WTC11 (cell line): ENCODE measurements at places on chromosomes 12 and 14. TPM values are rescaled to one million over a fixed set of nuclear protein-coding genes. Genes with fewer than 3 reads are reported as not detected.
A peak's percentile ranks its signal among the peaks of the same experiment; 100 is the strongest.

- peaks cover 11% of the 10 kb centered on the region for H3K36me3 ChIP-seq
- H3K4me3 ChIP-seq = no peak overlapping the region
- H3K27me3 ChIP-seq = peaks cover 8% of the 10 kb centered on the region
- peaks cover 37% of the 10 kb centered on the region for H3K4me1 ChIP-seq
- DNase-seq = no peak
Observed at GRCh38 chr12:122082621-122083356, 4.2 kb downstream of the MLXIP start.

DNA sequence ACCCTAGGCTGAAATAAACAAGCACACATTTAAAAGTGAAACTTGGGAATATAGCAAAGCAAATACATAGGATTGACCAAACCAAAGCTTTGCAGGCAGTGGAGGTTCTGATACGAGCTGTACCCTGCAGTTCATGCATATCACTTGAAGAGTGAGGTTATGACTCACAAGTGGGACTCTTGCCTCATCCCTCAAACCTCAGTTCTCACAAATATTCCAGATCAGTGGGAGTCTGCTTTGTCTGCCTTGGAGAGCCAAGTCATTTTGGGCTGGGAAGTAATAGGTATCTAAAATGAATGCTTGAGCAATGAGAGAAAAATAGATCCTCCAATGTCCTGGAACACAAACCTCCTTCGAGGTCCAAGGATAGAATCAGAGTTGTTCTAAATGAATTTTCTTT, 116.4 kb downstream of the LRIG3 start:
- DNase-seq = no peak
- H3K4me3 ChIP-seq = no peak overlapping the region
- no peaks in the 10 kb centered on the region; the same call in 1 of the 2 replicates for H3K27me3 ChIP-seq
- no peaks in the 10 kb centered on the region for H3K36me3 ChIP-seq
- H3K27ac ChIP-seq = no peak overlapping the region

- no peak for DNase-seq
- H3K27me3 ChIP-seq = peaks cover 73% of the 10 kb centered on the region
- no peaks in the 10 kb centered on the region for H3K36me3 ChIP-seq
- H3K4me1 ChIP-seq = peaks cover 21% of the 10 kb centered on the region
Observed at GRCh38 chr12:47899466-47899865, 5.3 kb downstream of the VDR start.

- no peak overlapping the region for H3K27ac ChIP-seq
- H3K36me3 ChIP-seq = no peaks in the 10 kb centered on the region
- H3K4me1 ChIP-seq = no peaks in the 10 kb centered on the region
- H3K27me3 ChIP-seq = no peaks in the 10 kb centered on the region
Observed at GRCh38 chr12:1272142-1272541, 281.1 kb downstream of the ERC1 start.

DNA sequence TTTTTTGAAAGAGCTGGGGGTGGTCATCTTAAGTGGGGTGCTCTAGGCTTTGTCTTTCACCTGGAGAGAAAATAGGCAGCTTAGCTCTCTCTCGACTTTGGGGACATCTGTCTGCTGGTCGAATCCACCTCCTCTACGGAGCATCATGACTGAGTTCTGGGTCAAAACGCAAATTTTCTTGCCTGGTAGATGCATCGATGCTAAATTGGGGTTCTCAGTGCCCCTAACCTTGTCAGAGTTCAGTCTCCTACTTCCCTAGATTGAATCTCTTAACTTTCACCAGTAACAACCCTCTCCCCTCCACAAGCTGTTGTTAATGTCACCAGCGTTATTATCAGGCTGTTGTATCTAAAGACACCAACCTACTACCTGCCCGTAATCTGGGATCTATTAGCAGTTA, 682 bp downstream of the FLRT2 start:
- H3K36me3 ChIP-seq = no peaks in the 10 kb centered on the region
- peaks cover 60% of the 10 kb centered on the region for H3K4me1 ChIP-seq
- H3K27me3 ChIP-seq = peaks cover 76% of the 10 kb centered on the region
- peak overlapping the region; percentile 91 for H3K4me3 ChIP-seq

DNA sequence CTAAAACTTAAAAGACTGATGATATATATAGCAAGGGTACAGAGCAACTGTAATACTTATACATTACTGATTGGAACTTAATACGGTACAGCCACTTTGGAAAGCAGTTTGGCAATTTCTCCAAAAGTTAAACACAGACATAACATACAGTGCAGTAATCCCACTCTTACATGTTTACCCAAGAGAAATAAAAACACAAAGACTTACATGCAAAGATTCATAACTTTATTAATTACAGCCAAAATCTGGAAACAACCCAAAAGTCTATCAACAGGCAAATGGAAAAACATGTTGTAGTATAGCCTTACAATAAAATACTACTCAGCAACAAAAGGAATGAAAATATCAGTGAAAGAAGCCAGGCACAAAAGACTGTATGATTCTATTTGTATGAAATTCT, 84.6 kb downstream of the GARIN6 start:
- H3K27me3 ChIP-seq = no peaks in the 10 kb centered on the region
- DNase-seq = no peak
- peaks cover 4% of the 10 kb centered on the region; the same call in 1 of the 2 replicates for H3K4me1 ChIP-seq
- peaks cover 2% of the 10 kb centered on the region; the same call in 1 of the 2 replicates for H3K36me3 ChIP-seq
- H3K4me3 ChIP-seq = no peak overlapping the region

DNA sequence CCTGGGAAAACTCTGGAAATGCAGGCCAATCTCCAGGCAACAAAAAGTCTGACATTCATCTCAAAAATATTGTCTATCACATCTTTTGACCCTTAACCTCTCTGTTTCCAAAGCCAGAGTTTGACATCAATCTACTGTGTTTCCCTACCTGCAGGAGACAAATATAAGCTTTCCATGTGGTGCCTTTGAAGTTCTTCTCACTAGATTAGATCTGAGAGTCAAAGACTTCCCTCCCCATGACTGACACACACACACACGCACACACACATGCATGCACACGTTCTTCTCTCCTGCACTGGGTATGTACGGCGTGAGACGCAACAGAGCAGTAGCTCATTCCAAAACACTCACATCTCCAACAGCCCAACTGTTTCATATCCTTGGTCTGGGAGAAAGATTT, 8.1 kb upstream of the ITPR2 start:
- H3K27me3 ChIP-seq = peaks cover 4% of the 10 kb centered on the region; the same call in 1 of the 2 replicates
- no peaks in the 10 kb centered on the region for H3K4me1 ChIP-seq
- no peak overlapping the region for H3K27ac ChIP-seq
- no peak overlapping the region for H3K4me3 ChIP-seq

- DNase-seq = peak; percentile 45
- no peaks in the 10 kb centered on the region for H3K27me3 ChIP-seq
- H3K36me3 ChIP-seq = no peaks in the 10 kb centered on the region
- peaks cover 74% of the 10 kb centered on the region for H3K4me1 ChIP-seq
- H3K27ac ChIP-seq = peak overlapping the region; percentile 97
- peak overlapping the region; percentile 33 for H3K4me3 ChIP-seq
Observed at GRCh38 chr12:11812586-11813437, 163.3 kb downstream of the ETV6 start.

- DNase-seq = no peak
- no peak overlapping the region for H3K27ac ChIP-seq
- no peak overlapping the region for H3K4me3 ChIP-seq
- peaks cover 27% of the 10 kb centered on the region for H3K4me1 ChIP-seq
- H3K27me3 ChIP-seq = no peaks in the 10 kb centered on the region
Observed at GRCh38 chr12:84764001-84764400, 148.6 kb downstream of the SLC6A15 start.

DNA sequence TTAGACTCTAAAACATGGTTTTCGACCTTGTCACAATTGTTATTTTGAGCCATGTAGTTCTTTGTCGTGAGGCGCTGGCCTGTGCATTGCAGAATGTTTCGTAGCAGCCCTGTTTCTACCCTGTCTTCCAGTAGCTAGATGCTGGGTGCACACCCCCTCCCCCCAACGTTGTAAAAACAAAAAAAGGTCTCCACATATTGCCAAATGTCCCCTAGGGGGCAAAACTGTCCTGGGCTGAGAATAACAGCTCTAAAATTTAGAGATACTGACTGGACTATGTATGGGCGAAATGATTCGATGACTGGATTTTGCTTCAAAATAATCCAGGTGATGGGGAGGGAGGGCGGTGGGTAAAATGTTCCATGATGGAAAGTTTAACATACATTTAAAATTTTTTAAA, 126.1 kb upstream of the FUT8 start:
- peaks cover 34% of the 10 kb centered on the region for H3K4me1 ChIP-seq
- H3K27me3 ChIP-seq = peaks cover 5% of the 10 kb centered on the region
- no peak overlapping the region for H3K27ac ChIP-seq

- no peak overlapping the region for H3K27ac ChIP-seq
- DNase-seq = no peak
- no peak overlapping the region for H3K4me3 ChIP-seq
- H3K36me3 ChIP-seq = no peaks in the 10 kb centered on the region
Observed at GRCh38 chr14:38409071-38409705, 153.3 kb upstream of the CLEC14A start.

- DNase-seq = no peak
- H3K27me3 ChIP-seq = no peaks in the 10 kb centered on the region
- peaks cover 11% of the 10 kb centered on the region for H3K36me3 ChIP-seq
- H3K4me3 ChIP-seq = no peak overlapping the region
- no peak overlapping the region for H3K27ac ChIP-seq
Observed at GRCh38 chr14:34423445-34423844, 38.6 kb downstream of the SPTSSA start.

DNA sequence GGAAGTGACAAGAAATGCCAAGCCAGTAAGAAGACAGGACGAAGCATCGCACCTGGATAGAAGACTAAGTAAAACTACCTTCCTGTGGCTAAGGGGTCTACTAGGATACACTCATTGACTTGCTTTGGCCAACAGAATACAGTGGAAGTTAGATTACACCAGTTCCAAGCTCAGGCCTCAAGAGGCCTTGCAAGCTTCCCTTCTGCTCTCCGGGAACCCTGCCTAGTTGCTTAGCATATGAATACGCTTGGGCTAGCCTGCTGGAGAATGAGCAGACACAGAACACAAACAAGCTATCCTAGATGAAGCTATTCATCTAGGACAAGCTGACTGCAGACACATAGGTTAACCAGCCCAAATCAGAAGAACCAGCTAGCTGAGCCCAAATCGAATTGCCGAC, 97.0 kb downstream of the DPF3 start:
- H3K27ac ChIP-seq = peak overlapping the region; percentile 8
- H3K27me3 ChIP-seq = peaks cover 23% of the 10 kb centered on the region
- no peak overlapping the region for H3K4me3 ChIP-seq
- no peaks in the 10 kb centered on the region for H3K36me3 ChIP-seq
- H3K4me1 ChIP-seq = peaks cover 25% of the 10 kb centered on the region

- no peak for DNase-seq
- peak overlapping the region; percentile 99 for H3K27ac ChIP-seq
Observed at GRCh38 chr12:79546466-79547043, 144.2 kb downstream of the PAWR start.

- DNase-seq = no peak
- no peaks in the 10 kb centered on the region for H3K4me1 ChIP-seq
- H3K36me3 ChIP-seq = no peaks in the 10 kb centered on the region
- no peak overlapping the region for H3K27ac ChIP-seq
- H3K27me3 ChIP-seq = no peaks in the 10 kb centered on the region
Observed at GRCh38 chr14:34643361-34643760, 13.4 kb upstream of the SNX6 start.

GRCh38 chr12:42172441-42173210, 28.0 kb upstream of the GXYLT1 start:
- H3K27ac ChIP-seq = no peak overlapping the region
- H3K4me3 ChIP-seq = no peak overlapping the region
- peaks cover 18% of the 10 kb centered on the region for H3K36me3 ChIP-seq
- no peak for DNase-seq
- peaks cover 3% of the 10 kb centered on the region for H3K4me1 ChIP-seq
- H3K27me3 ChIP-seq = no peaks in the 10 kb centered on the region

GRCh38 chr14:71539650-71540285, 392.5 kb upstream of the RGS6 start:
- H3K27me3 ChIP-seq = no peaks in the 10 kb centered on the region
- no peak overlapping the region for H3K4me3 ChIP-seq
- no peaks in the 10 kb centered on the region for H3K36me3 ChIP-seq
- no peak overlapping the region for H3K27ac ChIP-seq

DNA sequence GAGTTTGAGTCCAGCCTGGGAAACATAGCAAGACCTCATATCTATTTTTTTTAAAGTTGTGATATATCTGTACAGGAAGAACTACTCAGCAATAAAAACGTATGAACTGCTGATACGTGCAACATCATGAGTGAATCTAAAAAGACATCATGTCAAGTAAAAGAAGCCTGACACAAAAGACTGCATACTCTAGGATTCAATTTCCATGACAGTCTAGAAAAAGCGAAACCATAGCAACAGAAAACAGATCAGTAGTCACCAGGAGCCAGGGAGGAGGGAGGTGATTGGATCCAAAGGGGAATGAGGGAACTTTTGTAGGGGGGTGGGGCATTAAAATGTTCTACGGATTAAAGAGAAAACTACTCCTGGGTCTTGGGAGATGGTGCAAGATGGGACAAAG, 8.7 kb upstream of the RGS6 start:
- no peak for DNase-seq
- H3K4me3 ChIP-seq = no peak overlapping the region
- no peaks in the 10 kb centered on the region for H3K36me3 ChIP-seq
- peaks cover 8% of the 10 kb centered on the region for H3K4me1 ChIP-seq
- no peak overlapping the region for H3K27ac ChIP-seq

GRCh38 chr12:6914246-6914946, at the start of gene ENO2:
Gene ENO2 (plus strand): TSS chr12:6914580. CDS start chr12:6915833, 1,253 bp downstream.
- H3K36me3 ChIP-seq = peaks cover 25% of the 10 kb centered on the region
- H3K4me1 ChIP-seq = peaks cover 33% of the 10 kb centered on the region
- peak within 1 kb of the TSS; percentile 97 for H3K4me3 ChIP-seq
- peaks cover 12% of the 10 kb centered on the region for H3K27me3 ChIP-seq
- H3K27ac ChIP-seq = peak within 1 kb of the TSS; percentile 64
- DNase-seq = peak; percentile 63

GRCh38 chr12:88057994-88058718, 29.0 kb upstream of the C12orf50 start:
- H3K27me3 ChIP-seq = no peaks in the 10 kb centered on the region
- no peaks in the 10 kb centered on the region for H3K4me1 ChIP-seq
- no peak overlapping the region for H3K27ac ChIP-seq

- H3K4me1 ChIP-seq = peaks cover 23% of the 10 kb centered on the region
- H3K27ac ChIP-seq = no peak overlapping the region
- DNase-seq = no peak
Observed at GRCh38 chr14:93269341-93270068, 62.4 kb downstream of the UBR7 start.

GRCh38 chr14:68584786-68585185, 208.1 kb downstream of the ZFP36L1 start:
- H3K4me1 ChIP-seq = peaks cover 49% of the 10 kb centered on the region
- H3K27ac ChIP-seq = no peak overlapping the region
- H3K36me3 ChIP-seq = peaks cover 5% of the 10 kb centered on the region; the same call in 1 of the 2 replicates
- H3K4me3 ChIP-seq = no peak overlapping the region

DNA sequence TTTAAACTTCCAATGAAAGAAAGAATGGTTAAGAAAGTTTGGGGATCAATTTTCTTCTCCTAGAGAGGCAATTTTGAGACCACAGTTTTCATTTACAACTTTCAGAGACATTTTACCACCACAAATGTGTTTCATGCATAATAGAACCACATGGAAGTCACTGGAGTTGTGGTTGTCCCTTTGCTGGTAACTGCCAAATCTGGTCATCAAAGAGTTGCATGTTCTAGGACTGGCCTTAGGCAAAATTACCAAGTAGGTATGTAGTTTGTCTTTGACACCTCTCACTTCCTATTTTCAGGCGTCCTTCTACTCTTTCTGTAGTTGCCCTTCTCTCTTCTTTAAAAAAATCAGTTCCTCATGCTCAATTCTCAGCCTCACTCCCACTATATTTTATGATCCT, 54.3 kb upstream of the TMX1 start:
- H3K27ac ChIP-seq = no peak overlapping the region
- peaks cover 4% of the 10 kb centered on the region; the same call in 1 of the 2 replicates for H3K4me1 ChIP-seq
- DNase-seq = no peak
- no peaks in the 10 kb centered on the region; the same call in 1 of the 2 replicates for H3K27me3 ChIP-seq
- H3K4me3 ChIP-seq = no peak overlapping the region

Gene PROX2
- 0.04 to 0.27 TPM in 2 of 3 replicates, not detected in the other for total RNA-seq

Gene MGP
- total RNA-seq = 0.32 to 0.96 TPM (median 0.66 TPM) in 3 replicates

Gene ATG101
- total RNA-seq = 43.3 to 52.1 TPM (median 45.0 TPM) in 3 replicates

Gene AICDA
- 0.13 TPM in 1 of 3 replicates, not detected in the others for total RNA-seq

Gene NDRG2
- 28.5 to 32.2 TPM (median 30.1 TPM) in 3 replicates for total RNA-seq

Gene IL26
- total RNA-seq = not detected in 3 replicates

Gene RNASE1
- 3.4 to 6.2 TPM (median 4.7 TPM) in 3 replicates for total RNA-seq
